ENCODE measurements at places on chromosomes 12 and 14. TPM values are rescaled to one million over a fixed set of nuclear protein-coding genes. Genes with fewer than 3 reads are reported as not detected.

GRCh38 chr14:104513641-104514046, 65.9 kb upstream of the C14orf180 start:
- no peak for DNase-seq

- no peak for DNase-seq
These were observed 837.7 kb downstream of the FSCB start for GRCh38 chr14:43669355-43669754.

GRCh38 chr12:127025545-127025944, 1241.4 kb upstream of the TMEM132C start:
- DNase-seq = peak; percentile 32

DNA sequence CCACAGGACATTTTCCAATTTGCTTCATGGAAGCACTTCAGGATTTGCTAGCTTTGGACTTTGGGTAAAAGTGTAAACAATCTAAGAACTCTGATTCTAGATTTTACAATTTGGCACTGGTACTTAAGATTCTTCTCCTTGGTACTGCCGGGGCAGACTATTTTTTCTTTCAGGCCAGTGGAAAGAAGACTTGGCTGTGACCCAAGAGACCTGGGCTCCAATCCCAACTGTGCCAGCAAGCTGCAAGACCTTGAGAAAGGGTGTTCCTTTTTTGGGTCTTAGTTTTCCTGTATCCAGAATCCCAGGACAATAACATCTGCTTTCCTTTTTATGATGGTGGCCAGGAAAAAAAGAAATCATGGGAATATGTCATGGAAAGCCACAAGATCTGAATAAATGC, 148.1 kb upstream of the CRY1 start:
- DNase-seq = no peak

- DNase-seq = peak; percentile 63
These were observed 900 bp downstream of the KCTD10 start for GRCh38 chr12:109475993-109476806.

DNA sequence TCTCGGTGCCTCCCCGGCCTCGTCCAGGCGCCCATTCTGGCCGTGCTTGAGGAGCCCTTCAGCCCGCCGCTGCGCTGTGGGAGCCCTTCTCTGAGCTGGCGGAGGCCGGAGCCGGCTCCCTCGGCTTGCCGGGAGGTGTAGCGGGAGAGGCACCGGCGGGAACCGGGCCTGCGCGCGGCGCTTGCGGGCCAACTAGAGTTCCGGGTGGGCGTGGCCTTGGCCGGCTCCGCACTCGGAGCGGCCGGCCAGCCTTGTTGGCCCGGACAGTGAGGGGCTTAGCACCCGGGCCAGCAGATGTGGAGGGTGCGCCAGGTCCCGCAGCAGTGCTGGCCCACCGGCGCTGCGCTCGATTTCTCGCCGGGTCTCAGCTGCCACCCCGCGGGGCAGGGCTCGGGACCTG, 168.7 kb upstream of the RPL10L start:
- DNase-seq = no peak

GRCh38 chr14:101226603-101227425, 323.3 kb upstream of the RTL1 start:
- no peak for DNase-seq

DNA sequence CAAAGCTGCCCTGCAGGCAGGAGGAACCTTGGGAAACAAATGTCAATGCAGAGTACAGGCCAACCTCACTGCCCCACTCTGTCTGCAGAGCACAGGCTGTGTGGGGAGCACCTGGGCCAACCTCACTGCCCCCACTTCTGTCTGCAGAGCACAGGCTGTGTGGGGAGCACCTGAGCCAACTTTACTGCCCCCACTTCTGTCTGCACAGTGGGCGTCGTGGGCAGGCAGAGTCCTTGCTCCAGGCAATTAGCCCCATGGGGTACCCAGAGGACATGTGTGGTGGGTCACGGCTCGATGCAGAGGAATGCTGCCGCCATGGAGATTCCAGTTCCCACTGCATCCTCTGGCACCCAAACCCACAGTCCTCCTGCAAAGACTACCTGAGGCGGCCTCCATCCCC, 26.2 kb downstream of the BRF1 start:
- DNase-seq = no peak

DNA sequence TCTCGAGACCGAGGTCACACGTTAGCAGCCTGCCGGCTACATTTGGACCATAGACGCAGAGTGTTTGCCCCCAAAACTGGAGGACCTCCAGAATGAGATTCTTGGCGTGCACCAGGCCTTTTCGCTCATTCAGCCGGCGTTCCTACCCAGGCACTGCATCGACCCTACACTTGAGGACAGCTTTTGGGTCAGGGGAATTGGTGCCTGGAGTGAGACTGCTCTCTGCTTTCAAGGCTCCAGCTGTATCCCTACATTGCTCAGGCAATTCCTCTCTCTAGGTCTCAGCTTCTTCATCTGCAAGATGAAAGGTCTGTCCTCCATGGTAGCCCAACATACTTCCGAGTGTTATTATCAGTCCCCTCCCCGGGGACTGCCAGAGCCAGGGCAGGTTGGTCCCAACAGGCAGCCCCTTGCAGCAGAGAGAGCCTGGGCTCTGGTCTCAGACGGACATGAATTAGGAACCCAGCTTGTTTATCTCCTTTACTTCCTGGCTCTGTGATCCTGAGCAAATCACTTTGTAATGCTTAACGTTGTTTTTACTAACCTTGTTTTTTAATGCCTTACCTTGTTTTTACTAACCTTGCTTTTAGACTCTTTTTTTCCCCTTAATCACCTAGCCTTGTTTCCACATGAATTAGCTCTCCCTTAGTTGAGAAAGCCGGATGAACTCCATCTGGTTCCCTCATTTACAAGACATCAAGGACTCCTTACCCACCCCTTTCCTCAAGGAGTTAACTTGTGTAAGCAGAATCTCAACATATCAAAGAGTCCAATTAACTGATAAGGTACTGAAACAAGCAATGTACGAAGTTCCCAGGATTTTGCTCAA, 892 bp downstream of the TCHP start:
- peak; percentile 26 for DNase-seq

DNA sequence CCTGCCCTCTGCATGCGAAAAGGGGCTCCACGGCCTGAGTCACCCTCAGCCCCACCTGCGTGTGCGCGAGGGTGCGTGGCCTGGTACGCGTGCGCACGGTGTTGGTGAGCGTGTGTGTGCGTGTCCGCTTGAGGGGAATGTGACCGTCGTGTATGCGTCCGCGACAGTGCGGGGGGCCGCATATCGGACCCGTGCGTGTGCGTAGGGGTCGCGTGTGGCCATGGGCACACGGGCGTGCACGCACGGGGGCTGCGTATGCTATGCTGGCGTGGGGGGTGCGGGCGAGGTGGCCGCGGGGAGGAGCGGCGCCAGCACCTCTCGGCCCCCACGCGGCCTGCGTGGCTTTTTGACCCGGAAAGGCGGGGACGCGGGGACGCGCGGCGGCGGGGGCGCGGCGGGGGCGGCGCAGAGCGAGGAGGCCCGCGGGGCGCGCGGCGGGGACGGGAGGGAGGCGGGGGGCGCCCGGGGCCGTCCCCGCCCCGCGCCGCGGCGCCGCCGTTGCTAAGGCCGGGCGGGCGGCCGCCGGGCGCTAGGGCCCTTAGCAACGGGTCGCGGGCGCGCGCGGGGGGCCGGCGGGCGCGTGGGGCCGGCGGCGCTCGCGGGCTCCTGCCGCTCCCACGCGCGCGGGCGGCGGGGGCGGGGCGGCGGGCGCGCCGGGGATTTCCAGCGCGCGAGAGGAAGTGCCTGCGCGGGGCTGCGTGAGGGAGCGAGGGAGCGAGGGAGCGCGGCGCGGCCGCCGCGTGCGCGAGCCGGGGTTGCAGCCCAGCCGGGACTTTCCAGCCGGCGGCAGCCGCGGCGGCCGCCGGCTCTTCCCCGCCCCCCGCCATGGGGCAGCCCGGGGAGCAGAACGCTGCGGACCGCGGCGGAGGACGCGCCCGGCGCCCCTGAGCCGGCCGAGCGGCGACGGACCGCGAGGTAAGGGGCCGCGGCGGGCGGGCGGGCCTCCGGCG, at the start of gene TRAF3:
TRAF3 (plus strand) TSS at position 689 of the 950 bp plus-strand sequence. CDS start 92,753 bp downstream, outside the sequence.
- peak; percentile 86 for DNase-seq

GRCh38 chr12:25469368-25469767, 83.7 kb downstream of the LMNTD1 start:
- no peak for DNase-seq

DNA sequence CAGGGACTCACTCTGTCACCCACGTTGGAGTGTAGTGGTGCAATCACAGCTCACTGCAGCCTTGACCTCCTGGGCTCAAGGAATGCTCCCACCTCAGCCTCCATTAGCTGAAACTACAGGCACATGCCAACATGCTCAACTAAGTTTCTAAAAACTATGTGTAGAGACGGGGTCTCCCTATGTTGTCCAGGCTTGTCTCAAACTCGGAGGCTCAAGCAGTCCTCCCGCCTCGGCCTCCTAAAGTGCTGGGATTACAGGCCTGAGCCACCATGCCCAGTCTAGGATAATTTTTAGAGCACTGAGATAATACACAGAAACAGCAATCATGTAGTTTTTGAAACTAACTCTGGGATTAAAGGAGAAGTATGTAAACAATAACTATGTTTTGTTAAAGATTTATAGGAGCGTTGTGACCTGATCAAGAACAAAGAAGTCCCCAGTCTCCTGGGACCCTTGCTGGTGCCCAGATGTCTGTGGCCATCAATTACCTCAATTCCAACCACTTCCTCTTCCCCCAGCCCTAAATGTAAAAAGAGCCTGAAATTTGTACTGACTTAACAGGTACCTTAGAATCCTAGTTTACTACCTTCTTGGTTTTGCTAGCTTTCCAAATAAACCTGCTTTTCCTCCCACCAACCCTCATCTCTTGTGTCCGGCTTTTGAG, 28.9 kb upstream of the EGLN3 start:
- no peak for DNase-seq

DNA sequence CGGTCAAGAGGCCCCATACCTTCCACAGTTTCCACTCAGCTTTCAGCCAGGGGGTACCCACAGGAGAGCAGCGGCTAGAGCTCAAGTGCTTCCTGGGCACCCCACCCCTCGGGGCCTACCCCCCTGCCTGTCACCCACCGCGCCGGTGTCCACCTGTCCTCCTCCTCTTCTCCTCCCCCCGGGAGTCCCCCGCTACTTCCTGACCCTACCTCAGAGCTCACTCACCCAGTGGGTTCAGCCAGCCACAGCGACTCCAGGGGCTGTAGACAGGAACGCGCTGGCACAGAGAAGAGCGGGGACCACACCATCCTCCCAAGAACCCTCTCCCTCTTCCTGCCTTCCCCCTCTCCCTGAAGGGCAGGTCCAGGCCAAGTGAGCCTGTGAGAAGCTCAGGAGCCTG, 123.0 kb downstream of the ESRRB start:
- no peak for DNase-seq

DNA sequence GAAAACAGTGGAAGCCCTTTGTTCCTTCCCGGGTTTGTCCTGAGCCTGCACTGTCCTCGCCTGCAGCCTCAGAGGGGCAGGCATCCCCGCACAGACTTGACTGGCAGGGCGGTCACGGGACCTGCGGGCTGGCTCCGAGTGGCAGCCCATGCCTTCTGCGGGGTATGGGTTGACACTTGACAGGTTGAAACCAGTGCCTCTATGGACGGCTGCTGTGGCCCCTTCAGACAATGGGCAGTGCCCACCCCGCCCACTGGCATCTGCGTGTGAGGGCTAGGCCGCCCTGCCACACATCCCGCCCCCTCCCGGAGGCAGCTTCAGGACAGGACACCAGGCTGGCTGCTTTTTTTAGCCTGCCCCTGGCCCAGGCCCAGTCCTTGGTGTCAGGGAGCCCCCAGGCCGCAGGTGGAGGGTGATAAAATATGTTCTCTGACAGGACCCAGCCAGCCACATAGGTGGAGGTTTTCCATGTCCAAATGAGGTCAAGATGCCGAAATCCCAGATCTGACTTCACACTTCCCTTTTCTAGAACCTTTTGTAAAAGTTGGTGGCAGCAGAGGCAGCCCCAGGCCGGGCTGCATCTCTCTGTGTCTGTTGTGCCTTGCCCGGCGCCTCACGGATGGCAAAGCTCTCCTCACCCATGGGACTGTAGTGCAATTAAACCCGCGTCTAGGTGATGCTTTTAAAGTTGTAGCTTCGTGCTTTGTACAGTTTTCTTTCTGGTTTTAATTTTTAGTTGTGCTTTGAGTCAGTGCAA, 10.0 kb downstream of the ANKRD9 start:
- no peak for DNase-seq

- no peak for DNase-seq
These were observed 51.0 kb upstream of the SOCS2 start for GRCh38 chr12:93521225-93522080.

Gene LRIG3
- polyA plus RNA-seq = 9.2 TPM

Gene MMP14
- polyA plus RNA-seq = 50.8 TPM

Gene ZDHHC22
- not detected for polyA plus RNA-seq

Gene ETFBKMT
- 2.6 TPM for polyA plus RNA-seq

Gene TUNAR
- polyA plus RNA-seq = not detected

Gene ZNF740
- 3.9 TPM for polyA plus RNA-seq

Gene OTX2
- not detected for polyA plus RNA-seq

Gene NUP37
- 48.5 TPM for polyA plus RNA-seq

Measured in GM23248 (cell line).